CD4-positive, alpha-beta T cell treated with Interleukin-6 at 100 ng/mL for 8 hours (primary cell): ENCODE measurements at places on chromosomes 16 and 17.

- DNase-seq, result no peak
These were observed 26.2 kb upstream of the SSTR2 start for GRCh38 chr17:73138541-73139138.

DNA sequence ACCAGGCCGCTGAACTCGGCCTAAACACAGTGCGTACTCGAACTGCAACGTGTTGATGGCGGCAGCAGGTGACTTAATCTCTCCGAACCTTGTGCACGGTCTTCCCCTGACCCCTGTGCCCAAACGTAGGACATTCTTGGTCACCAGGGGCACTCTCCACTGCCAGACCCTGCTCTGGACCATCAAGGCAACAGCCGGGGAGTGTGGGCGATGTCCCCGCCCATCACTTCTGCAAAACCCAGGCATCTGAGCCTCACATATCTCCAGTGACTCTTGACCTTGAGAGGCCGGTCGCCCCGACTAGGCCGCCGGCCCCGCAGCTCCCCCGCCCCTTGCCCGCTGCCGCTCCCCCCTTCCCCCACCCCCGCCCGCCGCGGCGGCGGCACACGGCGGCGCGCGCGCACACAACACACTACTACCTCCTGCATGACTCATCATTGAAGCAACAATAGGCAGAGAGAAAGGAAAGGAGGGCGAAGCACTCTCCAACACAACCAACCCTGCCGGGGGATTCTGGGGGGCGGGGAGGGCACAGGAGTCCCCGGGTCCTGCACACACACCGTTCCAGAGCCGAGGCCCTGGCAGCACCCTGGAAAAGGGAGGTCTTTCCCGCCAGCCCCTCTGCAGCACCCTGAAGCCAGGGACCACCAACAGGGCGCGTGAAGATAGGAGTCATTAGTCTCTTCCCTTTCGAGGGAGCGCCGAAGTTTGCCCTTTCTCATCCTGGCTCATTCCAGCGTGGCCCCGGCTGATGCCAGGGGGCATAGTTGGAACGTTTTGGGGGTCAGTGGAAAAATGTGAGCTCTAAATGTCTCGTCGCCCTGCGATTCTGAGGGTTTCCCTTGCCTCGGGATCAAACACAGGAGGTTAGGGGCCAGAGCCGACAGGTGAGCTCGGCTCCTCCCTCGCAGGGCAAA, 1.9 kb downstream of the MNT start:
- peak; percentile 61 for DNase-seq

- DNase-seq, result peak; percentile 83
These were observed 14.2 kb upstream of the RIPOR1 start for GRCh38 chr16:67514382-67514828.

DNA sequence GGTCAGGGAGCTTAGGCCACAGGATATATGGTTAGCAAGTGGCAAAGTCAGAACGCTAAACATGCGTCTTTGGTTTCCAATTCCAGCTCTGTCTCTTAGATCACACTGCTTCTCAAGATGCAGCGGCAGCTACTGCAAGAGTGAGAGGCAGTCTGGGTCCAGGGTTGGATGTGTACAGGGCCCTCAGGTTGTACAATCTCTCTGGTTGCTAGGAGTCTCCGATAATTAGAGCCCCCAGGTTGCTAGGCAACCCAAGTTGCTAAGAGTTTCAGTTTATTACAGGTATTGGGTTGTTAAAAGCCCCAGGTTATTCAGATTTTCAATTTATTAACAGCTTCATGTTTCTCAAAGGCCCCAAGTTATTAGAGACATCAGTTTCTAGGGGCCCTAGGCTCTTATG, 15.5 kb upstream of the SPACA3 start:
- no peak for DNase-seq

- no peak for DNase-seq
These were observed 182.3 kb downstream of the PHKB start for GRCh38 chr16:47643323-47644000.

GRCh38 chr16:7584561-7584960, 251.9 kb downstream of the RBFOX1 start:
- DNase-seq, result no peak
